Colonic mucosa (tissue), 4 donors: ENCODE measurements at places on chromosomes 5 and 9. TPM values are rescaled to one million over a fixed set of nuclear protein-coding genes. Genes with fewer than 3 reads are reported as not detected.

- H3K4me1 ChIP-seq = no peaks in the 10 kb centered on the region
- H3K36me3 ChIP-seq = peaks cover 4% of the 10 kb centered on the region
- no peak overlapping the region for H3K27ac ChIP-seq
- H3K27me3 ChIP-seq = no peaks in the 10 kb centered on the region
- H3K4me3 ChIP-seq = no peak overlapping the region
Measured at GRCh38 chr9:122939601-122940000, 1.2 kb upstream of the RABGAP1 start.

DNA sequence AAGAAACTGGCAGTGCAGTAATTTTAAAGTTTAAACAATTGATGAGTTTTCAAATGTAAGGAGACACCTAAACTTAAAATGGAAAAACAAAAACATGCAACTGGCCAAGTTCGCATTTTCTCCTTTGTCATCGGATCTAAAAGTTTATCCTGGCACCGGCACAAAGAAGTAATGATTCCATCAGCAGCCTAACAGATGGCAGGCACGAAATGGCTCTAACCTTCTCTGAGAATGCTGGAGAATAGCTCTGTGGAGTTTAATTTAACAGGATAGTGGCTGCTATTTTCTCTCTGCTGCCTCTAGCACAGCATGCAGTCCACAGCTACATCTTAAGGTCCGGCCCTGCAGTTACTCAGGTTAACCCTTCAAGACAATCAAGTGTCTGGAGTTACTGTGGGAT, 82.2 kb downstream of the PRELID2 start:
- no peak overlapping the region for H3K4me3 ChIP-seq
- DNase-seq = no peak
- H3K4me1 ChIP-seq = no peaks in the 10 kb centered on the region
- no peaks in the 10 kb centered on the region for H3K36me3 ChIP-seq

DNA sequence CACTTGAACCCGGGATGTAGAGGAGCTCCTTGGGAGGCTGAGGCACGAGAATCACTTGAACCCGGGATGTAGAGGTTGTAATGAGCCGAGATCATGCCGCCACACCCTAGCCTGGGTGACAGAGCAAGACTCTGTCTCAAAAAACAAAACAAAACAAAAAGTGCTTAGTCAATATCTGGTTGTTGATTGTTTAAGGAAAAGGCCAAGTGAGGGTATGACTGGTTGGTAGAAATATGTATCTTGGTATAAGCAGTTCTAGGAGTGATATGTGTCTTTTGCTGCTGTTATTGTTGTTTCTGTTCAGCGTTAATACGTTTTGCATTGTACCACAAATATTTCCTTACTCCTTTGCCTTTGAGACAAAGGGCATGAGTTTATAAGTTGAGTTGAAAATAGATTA, 210.7 kb upstream of the DMRT1 start:
- no peaks in the 10 kb centered on the region for H3K36me3 ChIP-seq
- H3K27me3 ChIP-seq = no peaks in the 10 kb centered on the region
- no peaks in the 10 kb centered on the region for H3K4me1 ChIP-seq
- no peak for DNase-seq

ODF2 gene
- 14.9 TPM for total RNA-seq

- H3K4me3 ChIP-seq = no peak overlapping the region
- no peaks in the 10 kb centered on the region for H3K36me3 ChIP-seq
- no peak for DNase-seq
- no peaks in the 10 kb centered on the region for H3K27me3 ChIP-seq
Measured at GRCh38 chr9:30356221-30356620, 2028.2 kb upstream of the ACO1 start.

DNA sequence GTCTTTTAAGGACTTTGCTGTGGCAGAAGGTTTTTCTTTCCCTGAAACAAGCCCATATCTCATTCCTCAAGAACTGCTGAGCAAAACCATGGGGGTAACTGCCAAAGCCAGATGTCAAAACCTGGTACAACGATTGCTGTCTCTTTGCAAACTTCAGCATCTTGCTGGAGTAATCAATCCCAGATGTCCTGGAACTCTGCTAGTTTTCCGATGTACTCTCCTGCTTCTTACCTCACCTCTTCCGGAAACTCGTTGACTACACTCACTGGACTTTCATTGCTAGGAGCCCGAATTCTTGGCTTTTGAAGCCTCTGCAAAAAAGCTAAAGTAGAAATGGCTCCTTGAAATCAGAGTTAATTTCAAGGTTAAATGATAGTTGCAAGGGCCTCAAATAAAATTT, 23.3 kb downstream of the RAD1 start:
- no peaks in the 10 kb centered on the region for H3K27me3 ChIP-seq
- H3K4me3 ChIP-seq = no peak overlapping the region
- no peak for DNase-seq
- no peak overlapping the region for H3K27ac ChIP-seq
- H3K36me3 ChIP-seq = no peaks in the 10 kb centered on the region

- H3K4me3 ChIP-seq = no peak overlapping the region
- no peaks in the 10 kb centered on the region for H3K27me3 ChIP-seq
- H3K4me1 ChIP-seq = no peaks in the 10 kb centered on the region
- H3K27ac ChIP-seq = no peak overlapping the region
- H3K36me3 ChIP-seq = no peaks in the 10 kb centered on the region
Measured at GRCh38 chr9:108961151-108961550, 27.0 kb downstream of the ABITRAM start.

GRCh38 chr5:177447066-177447610, 524 bp downstream of the PRR7 start:
- H3K27ac ChIP-seq = no peak overlapping the region
- H3K36me3 ChIP-seq = no peaks in the 10 kb centered on the region
- peak overlapping the region; percentile 62 for H3K4me3 ChIP-seq
- H3K27me3 ChIP-seq = no peaks in the 10 kb centered on the region
- peak; percentile 65 for DNase-seq
- H3K4me1 ChIP-seq = peaks cover 8% of the 10 kb centered on the region

GRCh38 chr5:146365618-146366017, 27.0 kb downstream of the POU4F3 start:
- no peaks in the 10 kb centered on the region for H3K27me3 ChIP-seq
- H3K4me1 ChIP-seq = no peaks in the 10 kb centered on the region
- DNase-seq = no peak
- no peak overlapping the region for H3K27ac ChIP-seq
- no peak overlapping the region for H3K4me3 ChIP-seq

DNA sequence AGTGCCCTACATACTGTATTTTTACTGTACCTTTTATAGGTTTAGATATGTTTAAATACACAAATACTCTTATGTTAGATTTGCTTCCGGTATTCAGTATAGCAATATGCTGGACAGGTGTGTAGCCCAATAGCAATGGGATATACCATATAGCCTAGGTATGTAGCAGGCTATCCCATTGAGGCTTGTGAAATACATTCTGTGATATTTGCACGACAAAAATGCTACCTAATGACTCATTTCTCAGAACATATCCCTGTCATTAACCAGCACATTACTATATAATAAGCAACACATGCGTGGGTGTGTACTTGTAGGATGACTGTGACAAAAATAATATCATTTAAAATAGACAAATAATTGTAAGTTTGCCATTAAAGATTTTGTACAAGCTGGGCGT, 208.8 kb downstream of the MRPS30 start:
- H3K27ac ChIP-seq = no peak overlapping the region
- H3K27me3 ChIP-seq = no peaks in the 10 kb centered on the region
- no peak for DNase-seq
- no peaks in the 10 kb centered on the region for H3K36me3 ChIP-seq
- no peak overlapping the region for H3K4me3 ChIP-seq

- DNase-seq = no peak
- H3K36me3 ChIP-seq = no peaks in the 10 kb centered on the region
- H3K27me3 ChIP-seq = no peaks in the 10 kb centered on the region
- no peaks in the 10 kb centered on the region for H3K4me1 ChIP-seq
- no peak overlapping the region for H3K4me3 ChIP-seq
Measured at GRCh38 chr9:2213830-2214468, 198.8 kb downstream of the SMARCA2 start.

- H3K36me3 ChIP-seq = no peaks in the 10 kb centered on the region
- H3K4me3 ChIP-seq = no peak overlapping the region
Measured at GRCh38 chr9:134989206-134990065, 71.7 kb upstream of the FCN1 start.

BTNL3 gene
- total RNA-seq = 71.1 TPM

DNA sequence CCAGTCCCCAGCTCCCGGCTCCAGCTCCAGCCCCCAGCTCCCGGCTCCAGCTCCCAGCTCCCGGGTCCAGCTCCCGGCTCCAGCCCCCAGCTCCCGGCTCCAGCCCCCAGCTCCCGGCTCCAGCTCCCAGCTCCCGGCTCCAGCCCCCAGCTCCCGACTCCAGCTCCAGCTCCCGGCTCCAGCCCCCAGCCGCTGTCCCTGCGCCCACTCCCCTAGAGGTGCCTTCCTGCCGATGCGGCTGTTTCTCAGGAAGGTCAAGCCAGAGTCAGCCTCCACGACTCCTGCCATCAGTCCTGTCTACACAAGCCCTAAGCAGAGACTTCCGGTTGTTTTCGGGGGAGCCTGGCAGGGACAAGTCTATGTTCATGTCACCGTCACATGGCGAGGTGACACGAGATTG, 74.8 kb downstream of the ZNF354C start:
- no peak for DNase-seq
- no peaks in the 10 kb centered on the region for H3K36me3 ChIP-seq
- no peaks in the 10 kb centered on the region for H3K4me1 ChIP-seq
- H3K27me3 ChIP-seq = no peaks in the 10 kb centered on the region

NPDC1 gene
- total RNA-seq = 149 TPM

PHF24 gene
- total RNA-seq = 0.64 TPM

CCNJL gene
- 21.6 TPM for total RNA-seq

- no peaks in the 10 kb centered on the region for H3K36me3 ChIP-seq
- no peak for DNase-seq
- H3K27me3 ChIP-seq = no peaks in the 10 kb centered on the region
- no peak overlapping the region for H3K4me3 ChIP-seq
- no peak overlapping the region for H3K27ac ChIP-seq
Measured at GRCh38 chr5:119864286-119864685, 234.9 kb downstream of the FAM170A start.

GRCh38 chr9:121144482-121144881, 57.2 kb downstream of the RAB14 start:
- no peak overlapping the region for H3K4me3 ChIP-seq
- H3K4me1 ChIP-seq = no peaks in the 10 kb centered on the region
- H3K27me3 ChIP-seq = no peaks in the 10 kb centered on the region
- no peak overlapping the region for H3K27ac ChIP-seq

OBP2B gene
- not detected for total RNA-seq

DNA sequence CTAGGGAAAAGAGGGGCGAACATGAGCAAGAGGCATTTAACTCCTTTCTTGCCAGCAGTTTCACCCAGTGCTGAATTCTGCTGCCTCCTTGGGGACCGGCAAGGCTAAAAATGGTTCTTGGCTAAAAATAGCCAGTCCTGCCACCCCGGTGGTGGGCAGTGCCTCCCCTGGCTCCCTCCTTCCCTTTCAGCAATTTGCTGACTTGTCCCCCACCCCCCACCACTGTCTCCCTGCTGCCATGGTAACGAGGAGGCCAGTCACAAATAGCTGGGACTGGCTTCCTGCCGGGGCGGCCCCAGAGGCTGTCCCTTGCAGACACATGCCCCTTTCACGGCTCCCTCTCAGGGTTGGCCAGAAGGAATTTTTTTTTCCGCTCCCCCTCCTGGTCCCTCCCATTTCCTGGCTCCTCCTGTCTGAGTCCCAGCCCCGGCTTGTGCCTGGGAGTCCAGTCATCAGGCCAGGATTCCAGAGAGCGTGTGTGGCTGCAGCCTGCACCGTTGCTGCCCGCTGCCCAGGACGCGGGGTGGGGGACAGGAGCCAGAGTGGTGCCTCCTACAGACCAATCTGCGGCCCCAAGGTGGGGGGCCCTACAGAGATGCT, 130.3 kb downstream of the RGS3 start:
- peaks cover 6% of the 10 kb centered on the region for H3K4me1 ChIP-seq
- peak overlapping the region; percentile 3 for H3K27ac ChIP-seq
- no peaks in the 10 kb centered on the region for H3K27me3 ChIP-seq
- peaks cover 16% of the 10 kb centered on the region for H3K36me3 ChIP-seq

DNA sequence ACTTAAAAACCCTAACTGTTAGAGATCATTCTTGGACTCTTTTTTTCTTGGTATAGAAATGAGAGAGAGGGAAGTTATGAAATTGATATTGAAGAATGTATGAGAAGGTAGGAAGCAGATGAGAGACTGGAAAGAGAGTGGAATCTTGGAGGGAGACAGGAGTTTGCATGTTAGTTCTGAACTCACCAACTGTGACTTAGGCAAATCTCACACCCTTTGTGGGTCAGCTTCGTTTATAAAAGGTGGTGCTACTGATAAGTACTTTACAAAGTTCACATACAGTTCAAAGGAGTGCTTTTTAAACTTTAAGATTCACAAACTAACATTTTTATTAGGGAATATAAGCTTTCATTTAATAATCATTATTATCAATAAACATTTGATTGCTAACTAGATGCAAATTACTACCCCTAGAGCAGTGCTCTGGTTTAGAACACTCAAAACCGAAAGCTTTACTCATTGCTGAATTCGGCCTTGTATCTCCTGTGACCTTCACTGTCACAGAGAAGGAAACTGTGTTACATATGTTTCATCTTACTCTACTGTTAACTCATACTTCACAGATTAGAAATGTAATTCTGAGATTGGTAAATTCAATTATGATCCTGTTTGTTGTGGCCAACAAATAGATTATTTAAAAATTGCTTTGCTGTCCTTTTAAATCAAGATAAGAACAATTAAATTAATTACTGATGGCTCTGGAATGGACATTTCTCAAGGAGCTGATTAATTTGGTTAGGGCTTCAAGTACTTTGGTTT, 143.2 kb downstream of the RMI1 start:
- no peak for DNase-seq
- no peak overlapping the region for H3K27ac ChIP-seq
- no peaks in the 10 kb centered on the region for H3K36me3 ChIP-seq
- H3K4me1 ChIP-seq = no peaks in the 10 kb centered on the region
- no peaks in the 10 kb centered on the region for H3K27me3 ChIP-seq

- no peak overlapping the region for H3K4me3 ChIP-seq
- no peak for DNase-seq
- H3K27ac ChIP-seq = no peak overlapping the region
- no peaks in the 10 kb centered on the region for H3K4me1 ChIP-seq
- H3K27me3 ChIP-seq = no peaks in the 10 kb centered on the region
Measured at GRCh38 chr5:13244151-13244550, 700.3 kb downstream of the DNAH5 start.

GRCh38 chr9:92097997-92098482, 17.2 kb downstream of the SPTLC1 start:
- H3K4me1 ChIP-seq = no peaks in the 10 kb centered on the region
- no peak overlapping the region for H3K4me3 ChIP-seq
- H3K27me3 ChIP-seq = no peaks in the 10 kb centered on the region

DNA sequence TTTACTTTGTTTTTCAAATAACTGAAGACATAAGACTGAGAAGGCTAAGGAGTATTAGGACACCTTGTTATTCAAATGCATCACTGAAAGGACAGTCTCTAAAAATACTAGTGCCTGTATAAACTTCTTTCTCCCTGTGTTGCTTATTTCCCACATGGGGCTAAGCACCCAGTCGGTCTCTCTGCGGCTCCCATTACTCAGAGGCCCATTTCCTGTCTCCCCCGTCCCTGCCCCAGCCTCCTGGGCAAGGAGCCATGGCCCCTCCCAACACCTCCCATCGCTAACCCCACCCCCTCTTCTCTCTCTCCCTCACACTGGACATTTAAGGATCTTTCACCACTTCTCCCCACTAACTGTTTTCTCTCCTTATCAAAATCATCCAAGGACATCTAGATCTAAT, 81.9 kb downstream of the EBF1 start:
- H3K4me3 ChIP-seq = no peak overlapping the region
- H3K4me1 ChIP-seq = no peaks in the 10 kb centered on the region
- H3K27ac ChIP-seq = no peak overlapping the region
- peak; percentile 48 for DNase-seq
- no peaks in the 10 kb centered on the region for H3K36me3 ChIP-seq

PCDHB6 gene
- 0.11 TPM for total RNA-seq

PCDHA9 gene
- 0.19 TPM for total RNA-seq

MOB3B gene
- total RNA-seq = 35.8 TPM
